Posterior cingulate gyrus (tissue), 11 donors: ENCODE measurements at places on chromosomes 16 and 17.
A peak's percentile ranks its signal among the peaks of the same experiment; 100 is the strongest.

GRCh38 chr17:57085448-57086068, 512 bp downstream of the AKAP1 start:
- DNase-seq: peak; percentile 59

DNA sequence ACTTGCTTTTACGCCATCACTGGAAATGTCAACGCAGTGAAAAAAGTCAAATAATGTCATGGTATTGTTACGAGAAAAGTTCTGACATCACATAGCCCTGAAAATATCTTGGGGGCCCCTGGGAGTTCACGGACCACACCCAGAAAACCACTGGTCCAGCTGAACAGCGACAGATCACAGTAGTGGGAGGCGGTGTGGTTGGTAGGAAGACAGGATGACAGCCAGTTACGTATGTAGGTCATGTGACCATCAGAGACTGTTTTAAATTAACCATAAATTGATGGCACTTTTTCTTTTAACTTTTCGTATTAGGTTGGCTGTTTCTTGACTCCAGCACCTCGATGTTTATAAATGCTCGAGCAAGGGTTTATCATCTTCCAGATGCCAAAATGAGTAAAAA, 11.9 kb downstream of the ERCC4 start:
- no peak for DNase-seq

DNA sequence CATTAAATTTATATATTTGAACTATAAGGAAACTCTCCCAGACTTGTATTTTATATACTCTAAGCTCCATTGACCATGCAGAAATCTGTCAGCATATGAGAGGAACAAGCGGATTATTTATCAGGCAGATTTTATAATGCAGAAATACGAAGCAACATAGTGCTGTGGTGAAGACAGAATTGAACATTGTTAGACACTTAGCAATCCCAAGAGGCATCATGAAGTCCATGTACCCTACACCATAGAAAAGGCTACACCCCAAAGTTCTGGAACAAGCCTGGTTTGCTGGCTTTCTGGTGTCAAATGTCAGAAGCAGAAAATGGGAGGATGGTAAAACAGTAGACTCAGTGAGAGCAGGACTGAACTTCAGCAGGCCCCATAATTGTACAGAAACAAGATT, 241.1 kb downstream of the PRKCA start:
- no peak for DNase-seq

- no peak for DNase-seq
These were observed 520.7 kb downstream of the MAF start for GRCh38 chr16:79079656-79080420.

- DNase-seq: no peak
These were observed 33.5 kb upstream of the CBX4 start for GRCh38 chr17:79872762-79873161.

DNA sequence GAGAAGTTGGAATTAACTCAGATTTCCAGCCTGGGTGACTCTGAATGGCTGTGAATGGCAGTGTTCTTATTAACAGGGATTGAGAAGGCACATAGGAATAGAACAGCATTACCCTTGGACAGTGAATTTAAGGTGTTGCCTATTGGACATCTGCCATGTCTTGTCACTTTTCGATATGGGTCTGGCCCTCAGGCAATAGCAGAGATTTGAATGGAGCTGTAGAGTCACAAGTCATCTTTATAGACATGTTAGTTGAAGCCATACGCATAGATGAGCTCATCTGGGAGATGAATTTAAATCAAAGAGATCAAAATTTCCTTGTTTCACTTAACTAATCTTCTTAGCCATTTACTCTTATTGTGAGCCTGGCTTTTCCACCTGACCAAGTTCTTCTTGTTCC, 14.9 kb upstream of the DHRS11 start:
- no peak for DNase-seq

- no peak for DNase-seq
These were observed 13.1 kb downstream of the KIAA0513 start for GRCh38 chr16:85040685-85041084.

GRCh38 chr16:73166947-73167550, 119.1 kb upstream of the ZFHX3 start:
- DNase-seq: no peak

- DNase-seq: no peak
These were observed 70.4 kb downstream of the RPH3AL start for GRCh38 chr17:282000-282911.

- peak; percentile 57 for DNase-seq
These were observed 106.4 kb downstream of the SLC39A11 start for GRCh38 chr17:72985882-72986720.

GRCh38 chr17:78622491-78623265, 45.5 kb upstream of the DNAH17 start:
- no peak for DNase-seq

DNA sequence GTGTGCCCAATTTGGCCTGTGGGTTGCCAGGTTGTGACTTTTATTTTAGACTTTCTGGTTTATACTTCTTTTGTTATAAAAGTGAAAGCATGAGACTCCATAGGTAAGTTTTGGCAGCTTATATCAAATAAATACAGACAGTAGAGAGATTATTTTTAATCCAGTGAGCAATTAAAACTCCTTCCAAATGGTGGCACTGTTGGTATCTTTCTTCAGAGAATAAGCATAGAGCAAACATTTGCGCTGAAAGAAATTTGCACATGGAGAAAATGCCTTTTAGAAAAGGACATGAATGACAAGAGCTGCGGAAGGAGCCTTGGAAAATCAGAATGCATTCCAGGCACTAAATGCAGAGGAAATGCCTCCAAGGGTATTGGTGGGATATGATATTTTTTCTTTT, 46.1 kb upstream of the DNAJA2 start:
- DNase-seq: no peak

- DNase-seq: no peak
These were observed 5.1 kb upstream of the KLHL36 start for GRCh38 chr16:84643180-84643583.

DNA sequence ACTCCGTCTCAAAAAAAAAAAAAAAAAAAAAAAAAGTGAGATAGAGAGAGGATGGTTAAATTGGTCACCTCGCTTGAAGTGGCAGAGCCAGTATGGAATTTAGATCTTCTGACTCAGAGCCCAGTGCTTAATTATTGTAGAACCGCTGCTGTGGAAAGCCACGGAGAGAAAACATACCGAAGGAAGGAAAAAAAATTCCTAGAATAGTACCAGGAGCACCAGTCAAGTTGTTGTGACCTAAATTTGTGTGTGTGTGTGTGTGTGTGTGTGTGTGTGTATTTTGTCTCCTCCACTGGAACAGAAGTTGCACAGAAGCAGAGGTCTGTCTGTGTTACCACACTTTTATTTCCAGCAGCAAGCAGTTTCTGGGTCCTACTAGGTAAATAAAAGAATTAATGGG, 10.6 kb upstream of the NUP85 start:
- no peak for DNase-seq

DNA sequence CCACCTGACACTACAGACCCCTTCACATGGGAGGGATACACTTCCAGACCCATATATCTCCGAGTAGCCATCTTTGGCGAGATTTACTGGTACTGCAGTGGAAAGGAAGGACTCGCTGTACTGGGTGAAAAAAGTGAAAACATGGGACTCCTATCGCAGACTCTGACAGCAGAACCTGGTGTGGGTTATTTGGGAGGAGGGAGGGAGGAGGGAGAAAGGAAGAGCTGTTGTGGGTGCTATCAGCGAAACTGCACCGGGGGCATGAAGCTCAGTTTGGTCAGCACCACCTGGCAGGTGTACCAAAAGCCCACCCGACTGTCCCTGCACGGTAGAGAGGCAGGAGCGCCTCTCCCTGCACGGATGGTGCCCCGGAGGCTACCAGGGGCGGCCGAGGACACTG, 5.0 kb downstream of the HBQ1 start:
- DNase-seq: no peak

GRCh38 chr17:20242271-20242670, 225.1 kb downstream of the LGALS9B start:
- DNase-seq: no peak

DNA sequence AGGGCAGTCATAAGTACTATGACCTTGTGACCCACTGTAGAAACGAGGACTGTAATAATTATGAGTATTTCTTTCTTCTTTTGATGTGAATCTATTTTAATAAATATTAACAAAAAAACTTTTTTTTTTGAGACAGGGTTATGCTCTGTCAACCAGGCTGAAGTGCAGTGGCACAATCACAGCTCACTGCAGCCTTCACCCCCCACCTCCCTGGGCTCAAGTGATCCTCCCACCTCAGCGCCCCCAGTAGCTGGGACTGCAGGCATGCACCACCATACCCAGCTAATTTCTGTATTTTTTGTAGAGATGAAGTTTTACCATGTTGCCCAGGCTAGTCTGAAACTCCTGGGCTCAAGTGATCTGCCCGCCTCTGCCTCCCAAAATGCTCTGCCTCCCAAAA, 32.6 kb downstream of the SCPEP1 start:
- DNase-seq: no peak

DNA sequence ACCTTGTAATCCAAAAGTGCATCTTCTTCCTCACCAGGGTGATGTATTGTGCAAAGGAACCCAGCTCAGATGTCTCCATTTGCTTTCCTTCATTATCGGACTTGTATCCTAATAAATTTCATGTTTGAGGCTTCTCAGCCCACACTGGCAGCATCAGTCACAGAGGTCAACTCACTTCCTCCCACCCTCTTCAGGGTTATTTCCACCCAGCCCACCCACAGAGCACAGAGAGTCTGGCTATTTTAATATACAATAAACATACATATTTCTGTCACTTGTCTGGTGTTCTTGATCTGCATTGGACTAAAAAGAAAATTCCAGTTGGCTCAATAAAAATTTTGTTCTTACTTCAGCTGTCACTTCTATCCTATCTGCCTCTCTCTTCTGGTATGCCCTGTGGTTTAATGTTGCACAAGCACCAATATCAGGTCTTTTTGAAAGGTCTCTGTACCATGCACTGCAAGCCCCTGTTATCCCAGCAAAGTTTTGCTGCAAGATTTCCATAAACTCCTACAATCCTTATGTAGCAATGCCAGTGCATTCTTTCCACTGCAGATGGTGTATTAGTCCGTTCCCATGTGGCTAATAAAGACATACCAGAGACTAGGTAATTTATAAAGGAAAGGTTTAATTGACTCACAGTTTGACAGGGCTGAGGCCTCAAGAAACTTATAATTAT, 201.8 kb downstream of the CDH11 start:
- no peak for DNase-seq

GRCh38 chr16:8852534-8852933, 16.3 kb downstream of the CARHSP1 start:
- peak; percentile 52 for DNase-seq

- no peak for DNase-seq
These were observed 540 bp upstream of the CD300LF start for GRCh38 chr17:74713171-74713755.

DNA sequence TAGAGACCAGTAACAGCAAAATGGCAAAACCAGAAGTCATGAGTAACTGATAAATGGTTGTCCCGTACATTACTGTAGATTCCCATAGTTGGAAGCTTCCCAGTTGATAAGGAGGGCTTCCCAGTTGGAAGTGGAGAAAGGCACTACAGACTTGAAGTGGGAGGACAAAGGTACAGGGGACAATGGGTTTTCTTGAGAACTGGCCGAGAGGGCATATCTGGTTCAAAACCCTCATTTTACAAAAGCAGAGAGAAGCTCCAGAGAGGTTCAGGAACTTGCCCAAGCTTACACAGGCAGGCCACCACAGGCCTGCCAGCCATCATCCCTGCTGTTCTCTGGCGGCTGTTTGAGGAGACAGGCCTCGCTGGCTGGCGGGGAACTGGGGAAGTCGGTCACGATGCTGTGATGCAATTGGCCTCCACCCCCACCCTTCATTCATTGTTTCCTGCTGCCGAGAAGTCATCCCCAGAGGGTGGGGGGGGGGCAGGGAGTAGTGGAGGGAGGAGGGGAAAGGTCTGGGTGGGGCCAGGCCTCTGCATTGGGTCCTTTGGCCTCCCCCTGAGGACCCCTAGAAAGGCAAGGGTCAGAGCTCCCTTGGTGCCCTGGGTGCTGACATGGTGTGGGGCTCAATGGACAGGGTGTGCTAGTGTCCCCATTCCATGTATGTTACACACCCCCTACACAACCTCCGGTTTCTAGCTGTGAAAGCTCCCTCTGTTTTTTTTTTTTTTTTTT, 3.0 kb downstream of the UBALD2 start:
- DNase-seq: peak; percentile 87

DNA sequence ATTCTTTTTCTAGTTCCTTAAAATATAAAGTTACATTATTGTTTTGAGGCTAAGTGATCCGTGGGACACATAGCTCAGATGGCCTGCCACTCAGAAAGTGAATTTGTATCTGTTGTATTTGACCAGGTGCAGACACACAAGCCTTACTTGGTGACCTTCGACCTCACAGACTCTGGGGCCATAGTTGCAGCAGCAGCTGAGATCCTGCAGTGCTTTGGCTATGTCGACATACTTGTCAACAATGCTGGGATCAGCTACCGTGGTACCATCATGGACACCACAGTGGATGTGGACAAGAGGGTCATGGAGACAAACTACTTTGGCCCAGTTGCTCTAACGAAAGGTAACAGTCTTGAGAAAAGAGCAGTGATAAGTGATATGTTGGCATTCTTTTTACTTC, 30.5 kb downstream of the TMEM11 start:
- DNase-seq: no peak

DNA sequence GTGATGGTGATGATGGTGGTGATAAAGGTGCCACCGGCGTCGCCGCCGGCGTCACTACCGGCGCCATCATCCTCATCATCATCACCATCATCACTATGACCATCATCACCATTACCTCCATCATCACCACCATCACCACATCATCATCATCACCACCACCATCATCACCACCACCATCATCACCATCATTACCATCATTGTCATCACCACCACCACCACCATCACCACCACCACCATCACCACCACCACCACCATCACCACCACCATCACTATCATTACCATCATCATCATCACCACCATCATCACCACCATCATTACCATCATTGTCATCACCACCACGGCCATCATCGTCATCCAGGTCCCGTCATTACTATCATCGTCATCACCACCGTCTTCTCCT, 179.7 kb downstream of the NPIPB11 start:
- DNase-seq: no peak

GRCh38 chr16:67935101-67935401, 1.6 kb downstream of the PSMB10 start:
- DNase-seq: no peak

- DNase-seq: peak; percentile 79
These were observed at the start of gene WFIKKN2 for GRCh38 chr17:50835301-50836234. TSS of gene WFIKKN2 (plus strand) at chr17:50835586. CDS start at chr17:50835938, 352 bp downstream.

- no peak for DNase-seq
These were observed 141.4 kb downstream of the TMEM132E start for GRCh38 chr17:34720760-34721159.

- no peak for DNase-seq
These were observed 22.7 kb downstream of the MYO1D start for GRCh38 chr17:32854207-32854606.
